ENCODE measurements at places on chromosomes 16 and 17. TPM values are rescaled to one million over a fixed set of nuclear protein-coding genes. Genes with fewer than 3 reads are reported as not detected.

- no peak overlapping the region for H3K27ac ChIP-seq
- DNase-seq = no peak
- no peaks in the 10 kb centered on the region for H3K4me1 ChIP-seq
- H3K36me3 ChIP-seq = no peaks in the 10 kb centered on the region
- H3K4me3 ChIP-seq = no peak overlapping the region
Measured at GRCh38 chr16:63323055-63323454, 1286.8 kb upstream of the CDH8 start.

- H3K36me3 ChIP-seq = no peaks in the 10 kb centered on the region
- H3K4me1 ChIP-seq = no peaks in the 10 kb centered on the region
- H3K27ac ChIP-seq = no peak overlapping the region
- no peaks in the 10 kb centered on the region for H3K27me3 ChIP-seq
Measured at GRCh38 chr16:5851393-5851982, 753.9 kb upstream of the EEF2KMT start.

- no peak for DNase-seq
- no peaks in the 10 kb centered on the region for H3K27me3 ChIP-seq
- peaks cover 43% of the 10 kb centered on the region for H3K36me3 ChIP-seq
- H3K4me1 ChIP-seq = peaks cover 10% of the 10 kb centered on the region
Measured at GRCh38 chr17:75945211-75945610, 4.4 kb upstream of the FBF1 start.

DNA sequence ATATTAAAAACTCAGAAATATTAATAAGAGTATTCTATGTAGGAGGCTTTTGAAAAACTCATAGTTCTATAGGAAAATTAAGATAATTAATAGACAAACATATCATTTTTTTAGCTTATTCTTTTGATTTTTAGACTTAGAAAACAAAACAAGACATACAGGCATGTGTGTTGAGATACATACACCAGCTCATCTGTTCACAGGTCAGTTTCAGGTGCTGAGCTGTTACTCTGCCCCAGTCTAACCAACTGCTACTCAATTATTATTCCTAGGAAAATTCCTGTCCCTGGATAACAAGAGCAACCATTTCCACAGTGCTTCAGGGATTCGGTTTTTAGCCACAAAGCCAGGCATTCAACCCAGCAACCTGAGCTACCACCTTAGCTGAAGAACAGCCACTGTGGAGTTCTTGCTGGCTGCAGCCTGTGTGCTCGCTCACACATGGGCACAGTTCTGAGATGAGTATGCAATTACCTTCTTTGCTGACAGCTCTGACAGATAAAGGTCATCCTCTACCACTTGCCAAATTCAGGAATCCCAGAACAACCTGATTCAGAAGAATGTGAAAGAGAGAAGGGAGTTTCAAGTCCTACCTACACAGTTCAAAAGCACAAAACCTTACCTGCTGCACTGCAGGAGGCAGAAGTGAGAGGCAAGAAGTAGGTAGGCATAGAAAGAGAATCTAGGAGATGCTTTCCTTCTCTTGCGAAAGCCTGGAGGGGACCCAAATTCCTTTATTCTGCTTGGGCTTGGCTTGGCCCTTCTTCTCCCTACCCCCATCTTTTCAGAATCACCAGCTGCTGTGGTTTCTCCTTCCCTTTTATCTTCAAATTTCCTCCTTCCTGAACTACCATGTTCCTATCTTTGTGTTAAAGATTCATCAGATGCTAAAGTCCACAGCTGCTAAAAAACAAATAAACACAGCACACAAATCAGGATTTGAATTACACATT lies 62.7 kb downstream of the TEX2 start:
- DNase-seq = no peak
- H3K4me1 ChIP-seq = peaks cover 22% of the 10 kb centered on the region
- no peak overlapping the region for H3K27ac ChIP-seq
- no peak overlapping the region for H3K4me3 ChIP-seq
- H3K27me3 ChIP-seq = no peaks in the 10 kb centered on the region

DNA sequence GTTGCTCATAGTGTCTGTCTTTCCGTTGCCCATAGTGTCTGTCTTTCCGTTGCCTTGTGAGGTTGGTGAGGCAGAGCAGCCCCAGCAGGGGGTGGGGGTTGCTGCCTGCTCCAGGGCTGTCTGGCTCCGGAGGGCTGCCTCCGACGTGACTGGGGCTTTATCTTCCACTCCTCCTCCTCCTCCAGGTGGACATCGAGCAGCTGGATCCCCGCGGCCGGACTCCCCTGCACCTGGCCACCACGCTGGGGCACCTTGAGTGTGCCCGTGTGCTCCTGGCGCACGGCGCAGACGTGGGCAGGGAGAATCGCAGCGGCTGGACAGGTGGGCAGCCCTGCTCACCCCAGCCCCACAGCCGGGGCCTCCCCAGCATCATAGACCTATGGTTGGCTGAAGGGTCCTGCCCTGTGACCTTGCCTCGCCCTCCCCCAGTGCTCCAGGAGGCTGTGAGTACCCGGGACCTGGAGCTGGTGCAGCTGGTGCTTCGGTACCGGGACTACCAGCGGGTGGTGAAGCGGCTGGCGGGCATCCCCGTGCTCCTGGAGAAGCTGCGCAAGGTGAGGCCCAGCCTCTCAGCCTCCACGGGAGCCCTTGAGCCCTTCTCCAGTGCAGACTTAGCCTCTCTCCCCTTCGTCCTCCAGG lies 14.7 kb downstream of the ANKRD13B start:
- no peak overlapping the region for H3K4me3 ChIP-seq
- no peak overlapping the region for H3K27ac ChIP-seq
- no peaks in the 10 kb centered on the region for H3K27me3 ChIP-seq
- H3K36me3 ChIP-seq = no peaks in the 10 kb centered on the region
- no peak for DNase-seq

Gene GNG13
- not detected for total RNA-seq

GRCh38 chr17:2694381-2695242 lies 17.0 kb downstream of the CLUH start:
- DNase-seq = no peak
- peaks cover under 1% of the 10 kb centered on the region for H3K4me1 ChIP-seq
- no peaks in the 10 kb centered on the region for H3K27me3 ChIP-seq
- no peak overlapping the region for H3K27ac ChIP-seq
- H3K4me3 ChIP-seq = no peak overlapping the region

DNA sequence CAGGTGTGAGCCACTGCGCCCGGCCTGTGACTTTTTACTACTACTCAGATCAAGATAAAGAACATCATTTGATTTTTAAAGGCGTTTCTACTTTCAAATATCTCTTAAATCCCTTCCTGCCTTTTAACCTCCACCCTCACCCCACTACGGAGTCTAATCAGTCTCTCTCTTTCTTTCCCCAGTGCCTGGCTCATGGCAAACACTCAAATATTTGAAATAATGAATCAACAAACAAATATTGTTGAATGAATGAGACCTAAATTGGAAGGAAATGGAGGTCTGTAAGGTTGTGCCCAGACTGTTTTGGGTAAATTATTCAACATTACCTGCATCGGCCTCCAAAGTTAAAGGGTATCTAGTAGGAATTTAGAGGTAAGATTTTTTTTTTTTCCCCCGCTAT lies 14.7 kb downstream of the COPZ2 start:
- peak overlapping the region; percentile 47 for H3K4me3 ChIP-seq
- peaks cover 11% of the 10 kb centered on the region for H3K27me3 ChIP-seq
- peak overlapping the region; percentile 86 for H3K27ac ChIP-seq
- H3K4me1 ChIP-seq = peaks cover 34% of the 10 kb centered on the region
- H3K36me3 ChIP-seq = no peaks in the 10 kb centered on the region

DNA sequence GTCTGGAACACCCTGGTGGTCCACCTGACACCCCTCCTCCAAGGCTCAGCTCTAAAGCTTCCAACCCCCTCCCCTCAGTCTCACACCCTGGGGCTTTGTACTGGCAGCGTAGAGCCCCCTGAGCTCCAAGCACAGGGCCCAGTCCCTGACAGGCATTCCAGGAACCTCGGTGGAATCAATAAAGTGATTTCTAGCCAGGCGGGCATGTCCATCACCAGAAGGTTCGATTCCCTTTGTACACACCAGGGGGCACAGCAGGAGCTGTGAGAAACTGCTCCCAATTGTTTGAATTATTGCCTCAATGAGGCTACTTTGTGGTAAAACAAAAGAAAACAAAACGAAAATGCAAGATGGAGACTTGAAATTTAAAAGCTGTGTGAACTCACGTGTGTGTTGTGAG lies 51.8 kb downstream of the SMPD3 start:
- peaks cover 3% of the 10 kb centered on the region for H3K27me3 ChIP-seq
- no peak overlapping the region for H3K27ac ChIP-seq
- DNase-seq = peak; percentile 64

DNA sequence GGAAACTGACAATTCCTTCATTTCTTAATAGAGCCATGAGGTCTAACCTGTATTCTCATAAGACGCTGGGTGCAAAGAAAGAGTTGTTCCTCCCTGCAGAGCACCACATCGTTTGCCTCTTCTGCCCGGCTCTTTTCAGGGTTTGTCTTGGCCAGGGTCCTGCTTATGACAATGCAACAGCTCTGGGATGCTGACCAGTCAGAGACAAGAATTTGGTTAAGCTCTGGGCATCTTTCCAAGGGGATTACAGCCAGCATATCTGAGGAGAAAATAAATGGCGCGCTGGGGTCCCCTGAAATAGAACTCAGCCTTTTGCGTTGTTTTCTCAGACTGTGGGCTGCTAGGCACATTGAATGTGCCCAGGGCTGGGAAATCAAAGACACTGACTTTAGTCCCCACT lies 128.6 kb downstream of the SHISA6 start:
- no peak overlapping the region for H3K4me3 ChIP-seq
- H3K36me3 ChIP-seq = no peaks in the 10 kb centered on the region

- peaks cover 8% of the 10 kb centered on the region for H3K4me1 ChIP-seq
- H3K4me3 ChIP-seq = no peak overlapping the region
- H3K36me3 ChIP-seq = peaks cover 18% of the 10 kb centered on the region
- no peak overlapping the region for H3K27ac ChIP-seq
- DNase-seq = no peak
Measured at GRCh38 chr17:80425835-80426426, 11.0 kb downstream of the ENDOV start.

Gene TBX2
- total RNA-seq = 28.0 TPM

- H3K27me3 ChIP-seq = no peaks in the 10 kb centered on the region
- no peak overlapping the region for H3K27ac ChIP-seq
- no peaks in the 10 kb centered on the region for H3K4me1 ChIP-seq
- DNase-seq = no peak
Measured at GRCh38 chr17:48442819-48443218, 12.8 kb upstream of the SKAP1 start.

DNA sequence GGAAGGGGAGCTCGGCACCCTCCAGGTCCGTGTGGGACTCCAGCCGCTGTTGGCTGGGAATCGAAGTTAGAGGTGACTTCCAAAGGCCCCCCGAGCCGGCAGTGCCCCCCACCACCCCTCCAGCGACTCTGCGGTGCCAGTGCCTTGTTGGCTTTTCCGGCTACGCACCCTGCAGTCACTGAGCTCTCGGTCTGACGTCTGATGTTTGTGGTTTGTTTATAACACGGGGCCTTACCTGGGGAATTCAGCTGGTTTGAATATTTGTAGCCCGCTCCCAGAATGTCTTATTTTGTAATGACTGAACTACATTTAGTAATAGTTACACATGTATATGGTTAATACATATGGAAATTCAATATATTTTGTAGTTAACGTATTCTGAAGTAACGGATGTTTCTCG lies 7.1 kb upstream of the BAIAP3 start:
- H3K4me1 ChIP-seq = peaks cover 5% of the 10 kb centered on the region
- peaks cover 16% of the 10 kb centered on the region for H3K27me3 ChIP-seq
- no peak for DNase-seq
- H3K36me3 ChIP-seq = peaks cover 31% of the 10 kb centered on the region
- no peak overlapping the region for H3K4me3 ChIP-seq
- H3K27ac ChIP-seq = no peak overlapping the region
